Kidney (tissue), 22 donors: ENCODE measurements at places on chromosomes 7 and 10. TPM values are rescaled to one million over a fixed set of nuclear protein-coding genes. Genes with fewer than 3 reads are reported as not detected.

DNA sequence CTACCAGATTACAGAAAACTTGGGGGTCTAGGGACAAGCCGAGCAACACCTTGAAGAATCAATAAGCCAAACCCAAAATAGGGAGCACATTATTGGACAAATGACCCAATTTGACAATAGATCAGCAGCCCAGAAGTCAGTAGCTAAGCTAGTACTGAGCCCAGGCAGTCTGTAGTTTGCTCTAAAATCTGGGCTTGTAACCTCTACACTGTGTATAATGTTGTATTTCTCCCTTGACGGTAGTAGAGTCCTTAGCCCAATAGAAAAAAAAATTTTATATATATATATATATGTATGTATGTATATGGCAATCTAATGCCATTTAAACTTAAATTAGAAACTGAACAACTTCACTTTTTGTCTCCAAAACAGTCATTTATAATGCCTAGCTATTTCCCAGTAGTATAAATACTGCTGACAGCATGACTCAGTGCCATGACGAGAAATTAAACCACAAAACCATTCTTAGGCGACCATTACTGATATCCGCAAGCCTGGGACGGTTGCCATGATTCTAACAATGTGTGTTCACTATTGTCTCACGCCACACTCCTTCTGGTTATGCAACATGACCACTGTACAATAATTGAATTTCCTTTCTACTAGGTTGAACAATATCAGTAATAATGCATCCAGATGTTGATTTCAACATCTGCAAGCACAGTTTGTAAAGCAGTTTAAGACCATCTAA lies 110.5 kb downstream of the IPMK start:
- DNase-seq, result no peak

- no peak for DNase-seq
Measured at GRCh38 chr10:78955206-78955605, 113.6 kb upstream of the ZMIZ1 start.

- no peak for DNase-seq
Measured at GRCh38 chr10:80270887-80271286, 18.6 kb downstream of the MAT1A start.

The CALN1 gene
- not detected for polyA plus RNA-seq

The FKBP9 gene
- polyA plus RNA-seq, result 55.1 TPM

- DNase-seq, result no peak
Measured at GRCh38 chr10:9305018-9305655, 1250.6 kb downstream of the GATA3 start.

GRCh38 chr10:83617692-83618545 lies 521.4 kb upstream of the GHITM start:
- no peak for DNase-seq

DNA sequence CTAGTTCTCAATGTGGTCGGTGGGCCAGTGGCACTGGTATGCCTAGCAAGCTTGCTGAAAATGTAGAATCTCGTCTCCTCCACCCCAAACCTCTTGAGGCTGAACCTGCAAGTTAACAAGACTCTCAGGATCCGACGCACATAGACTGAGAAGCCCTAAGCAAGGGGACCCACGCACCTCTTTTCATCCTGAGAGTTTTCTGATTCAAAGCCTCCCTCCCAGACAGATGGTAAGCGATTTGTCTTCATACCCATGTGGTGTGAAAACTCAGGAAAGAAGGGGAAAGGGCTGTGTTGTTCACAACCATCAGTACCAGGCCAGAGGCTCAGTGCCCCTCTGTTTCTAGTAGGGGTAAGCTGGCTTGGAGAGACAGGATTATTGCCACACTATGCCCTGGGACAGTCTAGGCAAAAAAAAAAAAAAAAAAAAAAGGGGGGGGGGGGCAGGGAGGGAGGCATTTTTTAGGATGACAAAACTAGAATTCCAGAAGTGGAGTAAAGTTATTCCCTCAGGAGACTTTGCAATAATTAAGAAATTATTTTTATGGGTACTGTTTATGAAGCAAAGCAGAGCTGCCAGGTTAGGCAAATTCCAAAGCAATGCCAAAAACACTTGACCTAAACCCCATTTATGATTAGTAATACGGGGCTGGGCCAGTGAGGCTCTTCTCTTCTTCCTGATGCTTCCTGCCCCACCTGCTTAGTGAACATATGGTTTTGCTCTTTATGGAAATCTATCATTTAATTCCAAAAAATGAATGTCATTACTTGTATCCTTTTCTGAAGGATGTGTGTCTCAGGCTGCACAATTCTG lies 117.6 kb upstream of the PDLIM1 start:
- no peak for DNase-seq

The CUBN gene
- polyA plus RNA-seq, result 31.6 TPM

The GSAP gene
- 11.7 TPM for polyA plus RNA-seq

The XRCC2 gene
- polyA plus RNA-seq, result 0.22 TPM

DNA sequence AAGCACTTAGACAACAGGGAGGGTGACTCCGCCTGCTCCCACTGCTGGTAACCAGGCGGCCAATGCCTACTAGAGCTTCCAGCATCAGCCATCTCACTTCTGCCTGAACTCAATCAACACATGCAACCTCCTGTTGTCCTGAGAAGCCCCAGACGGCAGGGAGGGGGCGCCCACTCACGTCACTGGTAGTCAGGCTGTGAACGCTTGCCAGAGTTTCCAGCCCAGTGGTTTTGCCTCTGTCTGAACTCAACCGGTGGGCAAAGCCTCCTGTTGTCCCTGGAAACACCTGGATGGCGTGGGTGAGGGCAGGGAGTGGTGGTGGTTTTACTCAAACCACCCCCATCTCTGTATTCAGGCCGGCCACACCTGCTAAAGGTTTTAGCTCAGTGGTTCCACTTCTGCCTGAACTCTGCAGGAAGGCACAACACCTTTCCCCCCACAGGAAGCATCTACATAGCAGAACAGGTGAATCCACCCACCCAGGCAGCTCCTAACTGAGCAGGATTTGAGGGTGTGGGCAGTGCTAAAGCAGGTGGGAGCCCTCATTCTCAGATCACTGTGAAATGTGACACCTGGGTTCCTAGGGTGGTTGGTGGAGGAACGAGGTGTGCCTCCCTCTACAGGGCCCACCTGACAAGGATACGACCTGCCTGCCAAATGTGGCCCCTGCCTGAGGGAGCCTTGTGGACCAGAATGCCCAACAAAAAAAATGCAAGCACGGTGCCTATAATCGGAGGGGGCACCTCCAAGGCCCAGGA lies 563.0 kb upstream of the SEMA3D start:
- peak; percentile 78 for DNase-seq

- DNase-seq, result no peak
Measured at GRCh38 chr7:116311816-116312471, 101.6 kb downstream of the TES start.

GRCh38 chr7:104857458-104858425 lies 156.3 kb upstream of the KMT2E start:
- DNase-seq, result no peak

- no peak for DNase-seq
Measured at GRCh38 chr10:74380795-74381194, 229.8 kb downstream of the ADK start.

- no peak for DNase-seq
Measured at GRCh38 chr10:33333260-33334101, 986 bp downstream of the NRP1 start.

The FKBP14 gene
- 3.2 TPM for polyA plus RNA-seq
